Stimulated activated CD8-positive, alpha-beta memory T cell treated with anti-CD3 and anti-CD28 coated beads, Interleukin-15, amount 100 ng/mL, for 4 hours (primary cell): ENCODE measurements at places on chromosomes 3 and 15.

GRCh38 chr15:40853241-40853890, 9.5 kb downstream of the SPINT1 start:
- DNase-seq: no peak

GRCh38 chr15:31489281-31489680, 162.6 kb downstream of the KLF13 start:
- DNase-seq: no peak

GRCh38 chr15:67715170-67715569, 110.1 kb upstream of the SKOR1 start:
- DNase-seq: no peak

DNA sequence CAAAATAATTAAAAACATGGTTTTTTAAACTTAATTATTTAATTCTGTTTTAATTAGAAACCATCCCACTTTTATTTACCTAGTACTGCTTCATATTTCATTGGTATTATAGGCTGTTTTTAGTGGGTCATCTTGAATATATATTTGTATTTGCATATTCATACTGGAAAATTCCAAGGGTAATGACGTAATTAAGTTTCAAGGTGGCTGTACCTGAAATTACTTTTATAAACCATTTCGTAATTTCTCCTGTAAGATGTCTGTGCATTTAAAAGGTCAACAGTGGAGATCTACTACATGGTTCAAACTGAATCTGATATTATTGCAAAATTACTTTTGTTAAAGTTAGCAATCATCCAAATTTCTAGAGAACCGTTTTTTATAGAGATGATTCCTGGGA, 133.8 kb upstream of the NAALADL2 start:
- DNase-seq: no peak

- DNase-seq: no peak
These were observed 198.0 kb upstream of the NR2E3 start for GRCh38 chr15:71612397-71612722.

DNA sequence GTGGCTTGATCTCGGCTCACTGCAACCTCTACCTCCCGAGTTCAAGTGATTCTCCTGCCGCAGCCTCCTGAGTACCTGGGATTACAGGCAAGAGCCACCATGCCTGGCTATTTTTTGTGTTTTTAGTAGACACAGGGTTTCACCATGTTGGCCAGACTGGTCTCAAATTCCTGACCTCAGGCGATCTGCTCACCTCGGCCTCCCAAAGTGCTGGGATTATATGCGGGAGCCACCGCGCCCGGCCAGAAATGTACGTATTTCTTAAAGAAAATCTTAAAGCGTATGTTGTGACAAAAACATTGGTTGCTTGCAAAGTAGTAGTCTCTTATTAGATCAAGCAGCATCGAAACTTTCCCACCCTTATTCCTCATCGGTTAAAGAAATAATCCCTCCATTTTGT, 748.9 kb upstream of the NR2F2 start:
- no peak for DNase-seq

DNA sequence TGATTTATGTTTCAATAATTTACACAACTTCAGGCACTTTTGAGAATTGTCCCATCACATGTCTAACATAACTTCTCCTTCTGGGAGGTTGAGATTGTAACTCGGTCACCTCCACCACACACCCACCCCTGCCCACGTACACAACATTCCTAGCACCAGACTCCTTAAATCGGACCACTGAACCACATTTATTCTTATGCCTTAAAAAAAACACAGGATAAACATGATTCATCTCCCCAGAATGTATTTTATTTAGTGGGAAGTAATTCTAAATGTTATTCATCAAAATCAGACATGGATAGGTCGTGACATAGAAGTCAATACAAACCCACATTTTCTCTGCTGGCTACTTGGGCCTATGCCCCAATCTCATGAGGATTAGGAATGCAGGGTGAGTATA, 3.0 kb downstream of the SNTN start:
- DNase-seq: no peak

DNA sequence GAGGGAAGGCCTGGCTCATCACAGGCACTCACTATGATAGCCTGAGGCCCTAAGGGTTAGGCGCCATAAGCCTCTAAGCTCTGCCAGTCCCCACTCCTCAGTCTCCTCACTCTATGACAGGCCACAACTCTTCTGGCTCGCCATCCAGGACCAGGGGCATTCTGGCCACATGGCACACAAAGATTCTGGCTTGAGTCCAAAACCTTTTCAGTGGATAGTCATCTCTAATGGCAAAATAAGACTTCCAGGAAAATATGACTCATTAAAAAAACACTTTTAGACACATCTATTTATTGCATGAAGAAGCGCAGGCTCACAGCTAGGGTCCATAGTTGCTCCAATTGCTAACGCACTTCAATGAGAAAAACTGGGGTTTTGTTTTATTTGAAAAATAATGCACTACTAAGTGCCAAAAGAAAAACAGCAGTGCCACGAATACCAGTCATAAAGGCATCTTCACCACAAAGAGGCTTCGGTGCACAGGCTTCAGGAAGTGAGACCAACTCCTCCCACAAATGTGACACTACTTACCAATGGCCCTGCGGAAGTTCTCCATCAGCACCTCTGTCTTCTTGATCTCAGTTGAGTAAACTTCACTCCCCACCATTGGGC, 11.1 kb downstream of the RUVBL1 start:
- no peak for DNase-seq

DNA sequence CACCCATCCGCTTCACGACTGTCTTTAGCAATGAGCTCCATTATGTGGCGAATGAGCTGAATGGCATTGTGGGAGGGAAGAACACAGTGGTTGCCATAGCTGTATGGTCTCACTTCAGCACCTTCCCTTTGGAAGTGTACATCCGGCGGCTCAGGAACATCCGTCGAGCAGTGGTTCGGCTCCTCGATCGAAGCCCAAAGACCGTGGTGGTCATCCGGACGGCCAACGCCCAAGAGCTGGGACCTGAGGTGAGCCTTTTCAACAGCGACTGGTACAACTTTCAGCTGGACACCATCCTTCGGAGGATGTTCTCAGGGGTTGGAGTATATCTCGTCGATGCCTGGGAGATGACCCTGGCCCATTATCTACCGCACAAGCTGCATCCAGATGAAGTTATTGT, 27.8 kb upstream of the NFKBIZ start:
- no peak for DNase-seq

DNA sequence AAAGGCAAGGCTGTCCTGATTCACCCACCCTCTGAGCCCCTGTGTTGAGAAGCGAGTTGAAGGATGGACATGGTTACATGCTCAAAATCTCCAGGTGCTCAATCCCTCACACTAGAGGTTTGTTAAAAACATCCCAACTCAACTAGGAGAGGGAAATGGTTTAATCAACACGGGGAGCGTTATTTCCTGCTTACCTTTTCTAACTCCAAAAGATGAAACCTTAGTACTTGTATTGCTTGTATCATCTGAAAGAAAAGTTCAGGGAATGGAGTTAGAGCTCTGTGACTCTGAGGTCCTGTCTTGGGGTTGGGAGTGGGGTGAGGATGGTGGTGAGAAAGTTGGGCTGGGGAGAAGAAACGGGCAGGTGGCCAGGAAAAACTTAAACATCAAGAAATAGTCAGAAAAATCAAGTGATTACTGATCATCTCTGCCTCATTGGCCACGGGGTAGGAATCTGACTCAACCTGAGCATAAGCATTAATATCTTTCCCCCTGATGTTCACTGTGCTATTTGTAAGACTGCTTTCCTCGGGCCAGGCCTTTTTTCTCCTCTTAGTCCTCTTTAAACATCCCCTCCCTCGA, 5.9 kb downstream of the MEIS2 start:
- no peak for DNase-seq

- no peak for DNase-seq
These were observed 262.1 kb upstream of the SATB1 start for GRCh38 chr3:18687286-18687685.

DNA sequence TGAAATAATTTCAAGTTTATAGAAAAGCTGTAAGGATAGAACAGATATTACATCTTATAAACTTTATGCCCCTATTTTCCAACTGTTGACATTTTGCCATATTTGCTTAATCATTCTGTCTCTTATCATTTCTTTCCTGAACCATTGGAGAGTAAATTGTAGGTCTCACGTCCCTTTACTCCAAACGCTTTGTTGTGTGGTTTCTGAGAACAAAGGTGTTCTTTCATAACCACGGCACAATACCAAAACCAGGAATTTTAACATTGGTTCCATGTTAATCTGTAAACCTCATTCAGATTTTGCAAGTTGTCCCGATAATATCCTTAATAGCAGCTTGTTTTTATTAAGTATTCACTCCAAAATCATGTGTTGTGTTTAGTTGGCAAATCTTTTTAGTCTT, 134.8 kb downstream of the AKAP13 start:
- no peak for DNase-seq

- no peak for DNase-seq
These were observed 466.1 kb upstream of the ATP11B start for GRCh38 chr3:182327196-182327681.

GRCh38 chr3:111218615-111219014, 147.0 kb downstream of the NECTIN3 start:
- no peak for DNase-seq

- no peak for DNase-seq
These were observed 747.9 kb downstream of the ROBO1 start for GRCh38 chr3:79019924-79020173.

DNA sequence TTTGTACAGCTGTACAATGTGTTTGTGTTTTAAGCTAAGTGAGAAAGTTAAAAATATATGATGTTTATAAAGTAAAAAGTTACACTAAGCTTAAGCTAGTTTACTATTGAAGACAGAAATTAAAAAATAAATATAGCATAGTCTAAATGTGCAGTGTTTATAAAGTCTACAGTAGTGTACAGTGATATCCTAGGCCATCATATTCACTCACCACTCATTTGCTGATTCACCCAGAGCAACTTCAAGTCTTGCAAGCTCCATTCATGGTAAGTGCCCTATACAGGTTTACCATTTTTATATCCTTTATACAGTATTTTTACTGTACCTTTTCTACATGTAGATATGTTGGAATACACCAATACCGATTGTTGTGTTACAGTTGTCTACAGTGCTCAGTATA, 553.2 kb upstream of the TBL1XR1 start:
- no peak for DNase-seq

DNA sequence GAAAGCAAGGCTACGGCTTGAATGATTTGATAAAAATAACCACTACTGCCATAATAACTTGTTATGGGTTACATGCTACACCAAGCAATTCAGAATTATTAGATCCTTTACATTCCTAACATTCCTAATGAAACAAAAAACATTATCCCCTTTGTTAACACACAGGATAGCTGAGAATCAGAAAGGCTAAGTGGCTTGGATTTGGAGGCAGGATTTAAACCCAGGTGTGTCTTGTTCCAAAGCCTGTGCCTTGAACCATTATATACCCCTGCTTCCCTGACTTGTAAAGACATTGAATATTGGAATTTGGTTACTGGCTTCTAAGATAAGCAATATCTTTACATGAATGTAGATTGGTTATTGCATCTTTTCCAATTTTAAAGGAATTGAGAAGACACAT, 417.1 kb upstream of the GOLIM4 start:
- no peak for DNase-seq
